OCI-LY7 (cell line): ENCODE measurements at places on chromosomes 4 and X. TPM values are rescaled to one million over a fixed set of nuclear protein-coding genes. Genes with fewer than 3 reads are reported as not detected.

Gene GAGE12J
- not detected in 2 replicates for total RNA-seq

Gene WDR17
- total RNA-seq = 3.8 and 4.0 TPM in 2 replicates

Gene ARSH
- not detected in 2 replicates for total RNA-seq

Gene CLGN
- 2.5 and 4.2 TPM in 2 replicates for total RNA-seq

Gene SLC10A4
- total RNA-seq = not detected in 2 replicates

Gene NPNT
- total RNA-seq = not detected in 2 replicates

Gene MTMR8
- total RNA-seq = 5.9 and 6.4 TPM in 2 replicates

Gene PFKFB1
- 0.72 and 1.0 TPM in 2 replicates for total RNA-seq

Gene SLITRK4
- not detected in 2 replicates for total RNA-seq

Gene ADGRG4
- not detected in 2 replicates for total RNA-seq

Gene FUNDC1
- 13.1 and 13.5 TPM in 2 replicates for total RNA-seq

Gene TRPC5OS
- total RNA-seq = not detected in 2 replicates

Gene CTPS2
- total RNA-seq = 21.3 and 25.2 TPM in 2 replicates

Gene NKX3-2
- 0.63 and 0.79 TPM in 2 replicates for total RNA-seq

Gene DMD
- total RNA-seq = 61.4 and 63.3 TPM in 2 replicates

Gene IKBKG
- 31.6 and 34.4 TPM in 2 replicates for total RNA-seq

Gene OTUD5
- 51.7 and 55.7 TPM in 2 replicates for total RNA-seq

Gene P2RY4
- 0.21 and 0.46 TPM in 2 replicates for total RNA-seq

Gene JADE3
- 10.7 and 12.8 TPM in 2 replicates for total RNA-seq

Gene TSPAN6
- not detected in 2 replicates for total RNA-seq
